ENCODE measurements at places on chromosomes 3 and 15.

DNA sequence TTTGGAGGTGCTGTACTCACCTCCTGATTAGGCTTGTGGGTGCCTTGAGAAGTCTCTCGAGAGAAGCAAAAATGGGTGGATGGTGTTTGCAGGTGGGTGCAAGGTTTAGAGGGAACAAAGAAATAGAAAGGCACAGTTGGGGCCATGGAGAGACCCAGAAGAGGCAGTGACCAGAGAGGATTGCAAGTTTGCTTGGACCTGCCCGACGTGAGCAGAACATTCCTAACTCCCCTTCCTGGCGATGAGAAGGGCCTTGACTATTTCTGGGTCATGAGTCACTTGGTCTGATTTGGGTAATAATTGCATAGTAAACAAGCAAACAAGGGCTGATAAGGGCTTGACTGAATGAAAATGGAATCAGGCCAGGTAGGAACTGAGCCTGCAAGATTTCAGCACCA is 7.0 kb upstream of the CTSH start:
- no peak for DNase-seq

- DNase-seq = no peak
Observed at GRCh38 chr3:114860531-114860930, 286.6 kb downstream of the ZBTB20 start.

DNA sequence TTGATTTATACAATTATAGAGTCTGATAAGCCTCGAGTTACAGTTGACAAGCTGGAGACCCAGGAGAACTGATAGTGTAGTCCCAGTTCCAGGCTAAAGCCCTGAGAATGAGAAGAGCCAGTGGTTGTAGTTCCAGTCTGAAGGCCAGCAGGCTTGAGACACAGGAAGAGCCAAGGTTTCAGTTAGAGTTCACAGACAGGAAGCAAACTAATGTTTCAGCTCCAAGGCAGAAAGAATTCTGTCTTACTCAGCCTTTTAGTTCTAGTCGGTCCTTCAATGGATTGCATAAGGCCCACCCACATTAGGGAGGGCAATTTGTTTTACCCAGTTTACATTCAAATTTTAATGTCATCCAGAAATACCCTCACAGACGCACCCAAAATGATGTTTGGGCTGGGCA is 102.7 kb downstream of the CDIN1 start:
- DNase-seq = no peak

DNA sequence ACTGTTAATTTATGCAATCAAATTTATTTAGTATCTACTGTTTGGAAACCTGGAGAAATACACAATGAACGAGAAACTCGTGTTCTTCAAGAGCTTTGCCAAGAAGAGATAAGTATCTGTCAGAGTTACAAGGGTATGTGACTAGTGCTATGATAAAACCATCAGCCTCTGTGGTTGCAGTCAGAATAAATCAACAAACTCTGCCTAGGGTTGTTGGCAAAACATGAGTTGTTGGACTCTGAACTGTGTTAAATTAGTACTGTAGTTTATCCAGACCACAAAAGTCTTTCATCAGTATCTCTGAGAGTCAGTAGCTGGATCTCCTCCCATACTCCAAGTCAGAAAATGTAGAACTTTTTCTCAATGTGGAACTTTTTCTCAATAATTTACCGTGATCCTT is 918.4 kb downstream of the NAALADL2 start:
- DNase-seq = no peak

DNA sequence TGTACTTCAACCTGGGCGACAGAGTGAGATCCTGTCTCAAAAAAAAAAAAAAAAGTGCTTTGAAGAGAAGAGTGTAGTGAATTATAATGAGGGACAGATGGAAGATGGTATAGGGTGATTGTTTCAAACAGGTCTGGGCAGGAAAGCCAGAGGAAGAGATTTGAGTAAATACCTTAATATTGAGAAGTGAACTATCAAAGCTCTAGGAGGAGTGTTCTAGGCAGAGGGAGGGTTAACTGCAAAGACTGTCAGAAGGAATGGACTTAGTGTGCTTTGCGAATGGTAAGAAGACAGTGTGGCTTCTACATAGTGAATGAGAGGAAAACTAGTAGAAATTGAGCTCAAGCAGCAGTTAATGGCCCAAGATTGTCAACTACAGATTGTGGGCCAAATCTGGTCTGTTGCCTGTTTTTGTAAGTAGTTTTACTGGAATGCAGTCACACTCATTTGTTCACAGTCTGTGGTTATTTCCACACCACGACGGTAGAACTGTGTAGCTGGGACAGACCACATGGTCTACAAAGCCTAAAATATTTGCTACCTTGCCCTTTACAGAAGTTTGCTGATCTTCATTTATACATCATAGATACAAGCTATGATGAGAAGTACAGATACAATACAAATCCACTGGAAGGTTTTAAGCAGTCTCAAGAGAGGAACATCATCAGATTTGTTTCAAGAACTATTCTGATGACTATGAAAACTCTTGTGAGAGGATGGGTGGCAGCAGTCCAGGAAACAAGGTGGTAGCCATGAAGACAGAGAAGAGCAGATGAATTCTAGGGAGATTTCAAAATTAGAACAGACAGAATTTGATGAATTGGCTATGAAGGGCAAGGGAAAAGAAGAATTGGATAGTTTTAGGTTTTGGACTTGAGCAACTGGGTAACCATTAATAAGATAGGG is 16.5 kb upstream of the USP50 start:
- no peak for DNase-seq

DNA sequence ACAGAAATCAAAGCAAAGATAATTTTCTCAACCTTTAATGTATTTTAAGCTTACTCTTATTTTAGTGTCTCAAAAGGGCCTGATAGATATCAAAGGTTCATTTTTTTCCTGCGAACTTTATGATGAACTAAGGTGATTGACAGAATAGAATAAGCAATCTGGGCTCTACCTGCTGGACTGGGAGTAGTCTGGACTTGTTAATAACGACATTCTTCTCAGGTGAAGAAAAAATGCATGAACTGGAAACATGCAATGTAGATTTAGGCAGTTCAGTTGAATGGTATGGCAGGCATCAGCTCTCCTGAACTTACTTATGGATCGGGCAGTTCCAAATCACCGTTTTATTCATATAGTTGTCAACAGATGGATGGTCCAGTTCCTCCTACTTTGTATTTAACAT is 189.7 kb upstream of the ZBTB20 start:
- no peak for DNase-seq

- no peak for DNase-seq
Observed at GRCh38 chr3:73516631-73517030, 108.1 kb downstream of the PDZRN3 start.

DNA sequence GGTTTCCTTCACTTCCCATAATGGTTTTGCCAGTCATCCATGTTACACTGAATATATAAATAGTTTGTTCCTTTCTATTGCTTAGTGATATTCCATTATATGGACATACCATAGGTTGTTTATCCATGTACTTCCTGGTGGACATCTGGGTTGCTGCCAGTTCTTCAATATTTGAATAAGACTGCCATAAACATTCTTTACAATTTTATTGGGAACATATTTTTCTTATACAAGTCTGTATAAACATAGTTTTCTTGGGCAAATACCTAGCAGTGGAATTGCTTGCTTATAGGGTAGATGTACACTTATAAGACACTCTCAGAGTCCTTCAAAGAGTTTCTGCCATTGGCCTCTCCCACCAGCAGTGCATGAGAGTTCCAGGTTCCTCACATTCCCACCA is 231.4 kb downstream of the OPA1 start:
- no peak for DNase-seq

DNA sequence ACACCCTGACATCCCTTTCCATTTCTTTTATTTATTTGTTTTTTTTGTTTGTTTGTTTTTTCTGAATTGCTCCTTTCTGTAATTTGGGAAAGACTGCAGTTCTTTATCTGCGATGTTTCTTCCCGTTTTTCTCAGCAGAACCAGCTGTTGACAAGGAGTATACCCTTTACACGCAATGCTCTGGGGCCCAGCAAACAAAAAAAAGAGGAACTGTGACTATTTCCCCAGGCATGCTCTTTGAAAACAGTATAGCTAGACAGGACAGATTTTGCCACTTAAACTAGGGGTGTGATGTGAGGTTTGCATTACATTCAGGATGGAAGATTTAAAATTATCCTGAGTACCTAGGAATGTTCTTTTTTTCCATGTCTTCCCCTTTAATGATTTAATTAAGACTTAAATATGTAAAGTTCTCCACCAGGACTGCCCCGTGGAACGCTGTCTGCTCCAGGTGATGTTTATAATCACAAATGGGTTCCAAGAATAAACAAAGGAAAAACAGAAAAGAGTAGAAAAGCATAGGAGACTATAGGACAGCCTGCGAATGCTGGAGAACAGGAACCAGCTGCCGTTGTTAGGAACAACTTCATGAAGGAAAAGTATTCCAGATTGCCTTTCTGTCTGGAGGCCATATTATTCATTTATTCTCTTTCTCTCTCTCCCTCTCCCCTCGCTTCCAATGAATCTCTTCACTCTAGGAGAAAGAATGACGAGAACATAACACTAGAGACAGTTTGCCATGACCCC is 43.3 kb downstream of the TGFBR2 start:
- DNase-seq = no peak

DNA sequence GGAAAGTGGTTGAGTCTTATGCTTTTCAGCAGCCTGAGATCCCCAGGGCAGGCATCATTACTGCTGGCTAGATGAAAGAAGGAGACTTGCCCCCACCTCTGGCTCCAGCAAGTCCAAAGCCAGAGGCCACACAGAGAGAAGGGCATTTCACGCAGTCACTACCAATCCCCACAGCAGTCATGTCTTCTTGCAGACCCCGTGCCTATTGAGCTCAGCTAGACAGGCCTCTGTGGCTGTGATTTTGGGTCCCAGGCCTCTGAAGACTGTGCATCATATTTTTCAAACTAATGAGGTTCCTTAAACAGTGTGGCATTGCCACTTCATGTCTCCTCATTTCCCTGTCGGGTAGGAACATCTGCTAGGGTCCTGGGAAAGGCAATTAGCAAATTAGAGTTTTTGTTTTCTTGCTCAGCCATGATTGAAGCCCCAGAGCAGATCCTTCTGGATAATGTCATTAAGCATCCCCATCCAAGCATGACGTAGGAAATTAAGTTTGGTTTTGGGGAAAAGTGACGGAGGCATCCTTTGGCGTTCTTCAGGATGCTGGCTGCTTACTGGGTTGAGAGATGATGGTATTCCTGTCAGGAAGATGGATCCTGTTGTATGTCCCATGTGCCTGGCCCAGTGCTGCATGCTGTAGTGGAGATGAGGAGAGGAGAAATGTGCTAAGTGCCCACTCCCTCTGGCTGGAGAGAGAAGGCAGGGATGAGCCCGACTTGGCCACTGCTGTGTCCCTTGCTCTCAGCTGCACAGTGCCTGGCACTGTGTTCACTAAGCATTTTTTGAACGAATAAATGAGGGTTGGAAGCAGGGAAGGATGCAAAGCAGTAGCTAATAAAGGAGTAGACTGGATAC is 7.0 kb downstream of the SPSB4 start:
- no peak for DNase-seq

DNA sequence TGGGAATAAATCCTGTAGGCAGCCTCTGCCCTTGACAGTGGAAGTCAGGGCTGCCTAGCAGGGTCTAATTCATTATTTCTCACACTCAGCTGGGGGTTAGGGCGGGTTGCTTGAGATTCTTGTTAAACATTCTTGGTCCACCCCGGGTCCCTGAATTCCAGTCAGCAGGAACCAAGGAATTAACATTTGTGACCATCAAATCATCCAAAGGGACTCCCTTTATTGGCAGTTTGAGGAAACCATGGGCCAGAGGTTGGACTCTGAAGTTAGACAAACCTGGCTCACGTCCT is 122.8 kb downstream of the EEFSEC start:
- no peak for DNase-seq

- DNase-seq = peak; percentile 88
Observed at GRCh38 chr3:149534671-149535332, 60.3 kb downstream of the TM4SF4 start.

GRCh38 chr3:24886501-24886900 is 391.9 kb upstream of the THRB start:
- DNase-seq = no peak

DNA sequence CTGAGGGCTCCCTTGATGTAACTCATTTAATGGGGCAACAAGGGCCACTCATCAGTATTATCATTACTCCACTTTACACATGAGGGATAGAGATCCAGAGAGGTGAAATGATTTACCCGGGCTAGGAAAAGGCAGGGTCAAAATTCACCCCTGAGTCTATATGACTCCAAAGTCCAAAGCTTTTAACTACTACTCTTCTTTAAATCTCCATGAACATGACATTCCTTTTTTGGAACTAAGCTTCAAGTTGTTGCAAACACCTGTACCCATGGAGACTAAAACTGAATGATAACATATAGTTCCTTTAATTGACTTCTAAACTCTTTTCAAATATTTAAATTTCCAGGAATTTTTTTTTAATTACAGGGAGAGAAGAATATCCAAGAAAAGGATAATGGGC is 292.9 kb upstream of the GADL1 start:
- DNase-seq = no peak

GRCh38 chr3:118978393-118978758 is 56.3 kb downstream of the IGSF11 start:
- DNase-seq = no peak

DNA sequence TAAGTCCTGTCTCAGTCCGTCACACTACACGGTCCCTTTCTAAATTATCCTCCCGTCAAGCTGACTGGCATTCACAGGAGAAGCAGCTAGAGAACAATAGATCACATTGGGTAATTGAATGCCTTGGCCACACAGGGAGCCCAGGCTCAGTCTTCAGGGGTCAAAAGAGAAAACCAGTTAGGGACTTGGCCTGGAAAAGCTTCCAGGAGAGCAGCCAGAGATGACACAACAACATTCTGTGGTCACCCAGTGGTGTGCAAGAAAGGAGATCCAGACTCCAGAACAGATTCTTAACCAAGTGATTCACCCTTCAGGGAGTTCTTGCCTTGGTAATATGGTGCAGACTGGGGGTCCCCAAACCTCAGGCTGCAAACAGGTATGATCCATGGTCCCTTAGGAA is 15.9 kb downstream of the ARHGAP31 start:
- DNase-seq = no peak

- no peak for DNase-seq
Observed at GRCh38 chr15:101136381-101137268, 115.2 kb downstream of the CHSY1 start.

DNA sequence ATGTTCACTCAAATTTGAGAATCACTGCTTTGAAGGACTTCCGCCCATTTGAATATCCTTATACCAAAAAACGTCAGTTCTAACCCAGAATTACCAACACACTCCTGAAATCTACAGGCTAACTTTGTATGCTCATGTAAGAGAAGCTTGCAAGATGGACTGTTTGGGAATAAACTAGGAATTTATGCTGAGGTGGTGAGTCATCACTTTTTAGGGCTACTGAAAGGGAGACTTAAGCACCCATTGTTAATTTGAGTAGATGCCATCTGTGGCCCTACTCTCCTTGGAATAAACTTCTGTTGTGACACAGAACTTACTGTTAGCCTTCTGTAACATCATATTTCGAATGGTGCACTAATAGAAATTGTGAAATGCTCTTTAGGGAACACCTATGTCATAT is 74.6 kb downstream of the FGF12 start:
- no peak for DNase-seq

DNA sequence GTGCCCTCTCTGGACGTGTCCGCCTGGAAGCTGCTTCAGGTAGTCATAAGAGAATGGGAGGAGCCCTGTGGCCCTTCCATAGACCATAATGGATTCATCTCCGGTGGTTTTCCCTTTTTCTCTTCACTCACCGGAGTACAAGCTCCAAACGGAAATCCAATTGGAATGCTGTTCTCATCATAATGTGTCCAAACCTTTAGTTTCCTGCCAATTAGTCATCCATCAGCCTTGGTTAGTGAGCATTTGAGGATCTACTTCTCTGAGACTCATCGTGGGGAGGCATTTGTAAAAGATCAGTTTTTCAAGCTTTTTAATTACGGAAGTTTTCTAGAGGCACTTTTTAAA is 34.9 kb downstream of the ABHD2 start:
- no peak for DNase-seq

GRCh38 chr15:29676961-29677402 is 145.3 kb downstream of the TJP1 start:
- DNase-seq = no peak

All from COR-L47 (cell line).